ENCODE measurements at places on chromosomes 2 and 18. TPM values are rescaled to one million over a fixed set of nuclear protein-coding genes. Genes with fewer than 3 reads are reported as not detected.

Gene GALNT13
- total RNA-seq = 9.9 TPM

Gene KCNG3
- total RNA-seq = 0.74 TPM

Gene PRKAG3
- total RNA-seq = not detected

Gene HOXD9
- 1.7 TPM for total RNA-seq

Gene LIMS3
- total RNA-seq = not detected

Gene UNC80
- not detected for total RNA-seq

Gene MEP1B
- 0.07 TPM for total RNA-seq

Gene TUBA4B
- 0.35 TPM for total RNA-seq

Gene HOXD11
- 7.5 TPM for total RNA-seq

Gene KCNJ3
- total RNA-seq = not detected

Gene FAM110C
- 0.09 TPM for total RNA-seq

Gene RFTN2
- 0.01 TPM for total RNA-seq

Gene POTEE
- 0.03 TPM for total RNA-seq

Gene CIB4
- 0.34 TPM for total RNA-seq

Gene KLHL30
- 0.24 TPM for total RNA-seq

Gene CERKL
- total RNA-seq = 0.41 TPM

Gene REG3A
- not detected for total RNA-seq

Gene ATP6V1C2
- total RNA-seq = 0.14 TPM
